Epithelial cell of proximal tubule (primary cell): ENCODE measurements at places on chromosomes 2 and 18. TPM values are rescaled to one million over a fixed set of nuclear protein-coding genes. Genes with fewer than 3 reads are reported as not detected.

GRCh38 chr2:100935372-100935752 lies 66.7 kb upstream of the RPL31 start:
- DNase-seq = no peak

- no peak for DNase-seq
These were observed 229.2 kb upstream of the RAB12 start for GRCh38 chr18:8380006-8380405.

DNA sequence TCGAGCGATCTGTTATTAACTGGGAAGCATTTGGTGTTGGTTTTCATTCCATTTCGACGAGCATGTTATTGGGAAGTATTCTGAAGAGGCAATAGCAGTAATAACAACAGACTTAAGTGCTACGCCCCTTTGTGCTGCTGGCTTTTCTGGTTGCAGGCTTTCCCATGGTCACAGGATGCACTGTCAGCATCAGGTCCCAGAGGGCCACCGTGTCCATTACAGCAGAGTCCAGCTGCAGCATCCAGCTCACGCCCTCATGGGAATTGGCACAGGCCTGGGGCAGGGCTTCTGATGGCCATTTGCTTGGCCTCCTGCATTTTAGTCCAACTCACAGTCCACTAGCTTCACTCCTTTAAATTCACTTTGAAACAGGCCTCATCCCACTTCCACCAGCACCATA lies 44.4 kb downstream of the BCL2L11 start:
- no peak for DNase-seq

DNA sequence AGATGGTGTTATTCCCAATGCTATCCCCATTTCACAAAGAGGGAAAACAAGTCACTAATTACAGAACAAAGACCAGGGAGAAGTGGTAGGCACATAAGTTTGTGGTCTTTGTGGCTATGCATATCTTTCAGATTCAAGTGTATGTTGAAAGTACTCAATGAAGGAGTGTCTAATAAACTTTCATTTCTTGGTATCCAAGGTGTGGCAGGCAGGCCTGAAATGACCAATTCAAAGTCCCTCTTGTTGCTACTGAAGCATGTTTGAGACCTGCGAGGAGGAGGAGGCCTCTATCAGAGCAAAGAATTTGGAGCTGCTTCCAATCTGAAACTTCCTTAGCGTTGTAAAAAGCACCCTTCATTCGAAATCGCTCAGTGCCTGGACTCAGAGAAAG lies 60.9 kb upstream of the KLF7 start:
- no peak for DNase-seq

RND3 gene
- 51.8 and 59.1 TPM in 2 replicates for total RNA-seq

NEDD4L gene
- 77.6 and 95.9 TPM in 2 replicates for total RNA-seq

DNA sequence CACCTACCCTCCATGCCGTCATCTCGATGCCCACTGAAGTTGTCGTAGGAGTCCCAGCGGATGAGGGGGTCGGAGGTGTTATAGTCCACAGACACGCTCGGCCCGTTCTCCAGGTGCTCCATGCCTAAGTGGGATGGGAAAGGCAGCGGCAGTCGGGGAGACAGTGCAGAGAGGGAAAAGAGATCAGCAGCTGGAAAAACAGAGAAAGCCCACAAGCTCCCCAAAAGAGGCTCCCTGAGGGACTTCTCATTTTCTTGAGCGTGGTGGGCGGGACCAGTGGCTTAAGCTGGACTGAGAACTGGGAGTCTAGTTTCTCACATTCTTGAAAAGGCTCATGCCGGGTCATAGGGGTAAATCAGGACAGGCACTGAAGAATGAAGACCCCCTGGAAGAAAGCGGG lies 121.9 kb downstream of the TNS1 start:
- DNase-seq = no peak

DNER gene
- 1.3 and 2.7 TPM in 2 replicates for total RNA-seq

GRCh38 chr18:70985948-70986347 lies 697.1 kb downstream of the SOCS6 start:
- DNase-seq = no peak

DNA sequence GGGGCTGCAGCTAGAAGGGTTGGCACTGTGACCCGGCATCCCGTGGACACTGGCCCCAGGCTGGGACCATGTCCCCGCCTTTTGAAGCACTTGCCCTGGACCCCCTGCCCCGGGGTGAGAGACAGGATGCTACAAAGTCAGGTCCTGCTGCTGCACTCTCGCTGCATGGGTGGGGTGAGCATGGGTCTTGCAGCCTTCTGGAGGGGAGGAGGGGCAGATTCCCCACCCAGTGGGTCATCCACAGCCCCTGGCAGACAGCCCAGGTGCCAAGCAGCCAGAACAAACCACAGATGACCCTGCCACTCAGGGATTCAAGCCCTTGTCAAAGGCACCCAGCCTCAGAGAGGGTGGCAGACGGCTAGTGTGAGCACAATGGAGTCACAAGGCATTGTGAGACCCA lies 5.7 kb upstream of the NMUR1 start:
- DNase-seq = no peak

GRCh38 chr2:120396013-120396860 lies 50.3 kb downstream of the INHBB start:
- DNase-seq = no peak

XIRP2 gene
- not detected in 2 replicates for total RNA-seq

DNA sequence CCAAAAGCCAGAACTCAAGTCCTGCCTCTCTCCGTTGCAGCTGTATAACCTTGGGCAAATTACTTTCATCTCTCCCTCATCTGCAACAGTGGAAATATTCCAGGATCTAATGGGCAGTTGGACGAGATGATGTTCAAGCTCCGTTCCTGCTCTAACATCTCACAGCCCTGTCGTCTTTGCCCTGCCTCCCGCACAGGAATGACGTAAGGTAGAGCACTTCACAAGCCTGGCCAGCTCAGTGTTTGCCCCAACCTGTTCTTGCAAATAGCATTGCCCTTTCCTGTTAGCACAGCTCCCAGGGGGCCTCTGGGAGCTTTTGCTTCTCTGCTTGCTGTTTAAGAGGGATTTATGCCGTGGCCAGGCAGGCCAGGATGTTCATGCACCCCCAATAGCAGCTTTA lies 107.9 kb downstream of the KLHL29 start:
- DNase-seq = no peak

DNA sequence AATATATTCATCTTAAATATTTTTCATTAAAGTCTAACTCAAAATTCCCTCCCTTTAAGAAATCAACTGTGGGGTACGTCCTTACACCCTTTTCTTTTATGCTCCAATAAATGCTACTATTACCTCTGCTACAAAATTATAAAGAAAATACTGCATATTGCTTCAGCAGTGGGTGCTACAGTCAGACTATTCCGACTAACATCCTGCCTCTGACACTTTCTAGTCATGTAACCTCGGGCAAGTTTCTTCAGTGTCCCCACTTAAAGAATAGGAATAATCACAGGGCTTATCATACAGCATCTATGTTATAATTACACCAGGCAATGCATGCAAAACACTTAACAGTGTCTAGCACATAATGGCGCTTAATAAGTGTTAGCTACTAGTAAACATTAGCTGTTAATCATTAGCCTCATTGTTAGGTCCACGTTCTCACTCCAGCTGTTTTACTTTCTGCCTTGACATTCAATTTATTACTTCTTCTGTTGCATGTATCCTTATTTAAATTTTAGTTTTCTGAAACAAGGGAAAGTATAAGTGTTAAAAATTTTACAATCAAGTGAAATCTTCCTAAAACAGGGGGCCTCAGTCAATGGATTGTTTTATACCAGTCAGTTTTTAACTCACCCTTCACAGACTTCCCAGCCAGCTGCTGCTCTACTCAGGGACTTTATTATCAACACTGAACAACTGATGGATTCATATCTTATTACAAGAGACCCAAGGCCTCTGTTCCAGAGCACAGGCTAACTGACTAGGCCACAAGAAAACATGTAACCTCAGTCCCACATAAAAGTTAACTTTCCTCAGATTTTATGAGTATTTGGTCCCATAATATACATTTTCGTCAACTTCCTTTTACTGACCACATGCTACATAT lies 54.0 kb downstream of the CLASP1 start:
- no peak for DNase-seq
